T-cell (primary cell): ENCODE measurements at places on chromosomes 3 and 15.

GRCh38 chr15:55673287-55673686 lies 69.7 kb downstream of the PRTG start:
- DNase-seq: no peak

DNA sequence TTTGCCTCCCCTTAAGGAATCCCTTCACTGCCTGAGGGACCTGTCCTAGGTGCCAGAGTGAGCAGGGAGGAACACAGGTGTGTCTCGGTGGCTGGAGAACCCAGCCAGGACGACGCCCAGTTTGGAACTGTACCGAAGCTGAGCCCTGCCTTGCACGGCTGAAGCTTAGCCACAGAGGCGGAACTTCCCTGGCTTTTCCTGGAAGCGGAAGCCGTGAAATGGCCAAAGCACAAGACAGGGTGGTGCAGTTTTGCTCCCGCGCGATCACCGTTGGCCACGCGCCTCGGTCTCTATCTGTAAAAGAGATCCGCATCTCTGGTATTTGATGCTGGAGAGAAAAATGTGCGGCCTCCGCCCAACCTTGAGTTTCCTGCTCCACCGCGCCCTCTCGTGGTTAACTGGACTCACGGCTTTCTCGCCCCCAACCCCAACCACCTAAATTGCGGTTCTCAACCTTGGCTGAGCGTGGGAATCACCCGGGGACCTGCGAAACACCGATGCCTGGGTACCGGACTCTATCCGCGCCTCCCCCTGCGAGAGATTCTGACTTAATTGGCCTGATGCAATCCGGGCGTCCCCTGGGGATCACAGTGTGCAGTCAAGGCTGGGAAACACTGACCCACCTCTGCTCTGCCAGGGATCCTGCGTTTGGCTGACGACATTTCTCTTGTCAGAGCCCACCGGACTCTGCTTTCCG lies 70.7 kb upstream of the ABHD2 start:
- peak; percentile 88 for DNase-seq

- no peak for DNase-seq
These were observed 65.9 kb downstream of the IGF2BP2 start for GRCh38 chr3:185758912-185759311.

- no peak for DNase-seq
These were observed 3.3 kb upstream of the LRTM1 start for GRCh38 chr3:54931182-54931581.
